ENCODE measurements at places on chromosomes 11 and 22.
A peak's percentile ranks its signal among the peaks of the same experiment; 100 is the strongest.

- no peak for DNase-seq
Measured at GRCh38 chr11:30573951-30574350, 12.2 kb downstream of the MPPED2 start.

DNA sequence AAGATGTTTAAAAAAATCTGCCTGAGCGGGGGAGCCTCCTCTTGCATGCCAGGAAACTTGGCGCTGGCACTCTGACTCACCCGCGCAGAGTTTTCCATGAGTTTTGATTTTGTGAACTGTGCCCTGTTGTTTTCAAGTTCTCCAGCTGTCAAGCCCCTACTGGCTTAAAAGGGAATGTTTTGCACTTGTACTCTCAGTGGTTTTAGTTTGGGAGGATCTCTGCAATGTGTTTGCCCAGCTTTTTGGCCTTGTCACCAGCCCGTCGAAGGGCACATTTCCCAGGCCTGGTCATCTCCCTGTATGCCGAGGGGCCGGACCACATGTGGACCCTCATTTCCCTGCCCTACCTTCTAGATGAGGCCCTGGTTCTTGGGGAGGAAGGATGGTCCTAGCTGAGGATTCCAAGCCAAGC lies 12.2 kb downstream of the MRGPRF start:
- no peak for DNase-seq

- peak; percentile 36 for DNase-seq
Measured at GRCh38 chr11:76380159-76380976, 564 bp downstream of the THAP12 start.

GRCh38 chr22:20595461-20595860 lies 88.1 kb downstream of the MED15 start:
- no peak for DNase-seq

DNA sequence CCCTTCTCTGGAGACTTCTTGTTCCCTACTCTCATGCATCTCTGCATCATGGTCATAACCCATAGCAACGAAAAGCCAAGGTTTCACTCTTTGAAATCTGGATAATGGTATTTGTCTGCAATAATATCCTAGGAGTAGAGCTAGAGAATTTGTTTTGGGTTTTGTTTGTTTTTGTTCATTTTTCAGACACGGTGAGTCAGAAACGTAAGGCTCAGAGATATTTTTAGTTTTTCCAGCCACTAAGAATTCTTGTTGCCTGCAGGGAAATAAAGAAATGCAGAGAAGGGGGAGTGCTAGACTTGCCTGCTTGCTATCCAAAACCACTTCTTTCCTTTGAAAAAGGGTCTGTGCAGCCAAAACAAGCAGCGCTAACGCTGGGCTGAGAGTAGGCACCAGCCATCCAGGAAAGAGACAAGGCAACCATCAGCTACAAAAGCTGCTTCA lies 26.0 kb downstream of the POU2AF3 start:
- no peak for DNase-seq

GRCh38 chr11:68113986-68114385 lies 7.2 kb downstream of the CHKA start:
- DNase-seq, result no peak

DNA sequence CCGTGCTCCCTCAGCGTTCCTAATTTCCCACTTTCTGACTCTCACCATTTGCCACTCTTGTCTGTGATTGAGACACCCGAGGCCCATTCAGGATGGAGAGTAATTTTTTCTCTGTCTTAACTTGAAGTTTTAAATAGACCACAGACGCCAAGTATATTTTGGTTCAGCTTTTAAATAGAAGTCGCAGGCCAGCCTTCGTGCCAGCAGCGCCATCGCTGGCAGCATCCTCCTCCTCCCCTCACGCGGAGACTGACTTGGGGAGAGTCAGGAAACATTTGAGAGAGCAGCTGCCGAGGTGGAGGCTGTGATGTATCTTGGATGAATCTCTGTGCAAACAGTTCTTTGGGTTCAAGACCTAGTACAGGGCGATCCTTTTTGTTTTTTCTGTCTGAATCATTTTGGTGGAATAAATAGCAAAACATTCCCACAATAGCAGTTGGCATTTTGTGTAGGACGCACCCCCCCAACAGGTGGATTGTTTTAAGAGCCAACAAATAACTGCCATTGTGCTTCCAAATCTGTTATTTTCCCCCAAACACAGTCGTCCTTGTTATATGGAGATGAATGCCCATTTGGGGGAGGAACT lies 889 bp upstream of the DMC1 start:
- no peak for DNase-seq

DNA sequence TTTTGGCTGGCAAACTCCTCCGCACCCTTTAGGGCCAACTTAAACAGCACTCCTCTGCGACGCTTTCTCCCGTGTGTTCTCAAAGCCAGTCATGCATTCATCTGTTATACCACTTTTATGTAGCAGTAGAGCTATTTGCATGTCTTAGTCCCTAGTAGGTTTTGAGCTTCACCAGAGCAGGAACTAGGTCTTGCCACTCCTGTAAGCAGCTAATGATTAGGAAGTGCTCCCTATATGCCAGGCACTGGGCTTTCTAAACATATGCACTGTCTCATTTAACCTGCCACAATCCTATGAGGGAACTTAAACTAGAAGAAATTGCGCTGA lies 180.8 kb downstream of the DBX1 start:
- no peak for DNase-seq

DNA sequence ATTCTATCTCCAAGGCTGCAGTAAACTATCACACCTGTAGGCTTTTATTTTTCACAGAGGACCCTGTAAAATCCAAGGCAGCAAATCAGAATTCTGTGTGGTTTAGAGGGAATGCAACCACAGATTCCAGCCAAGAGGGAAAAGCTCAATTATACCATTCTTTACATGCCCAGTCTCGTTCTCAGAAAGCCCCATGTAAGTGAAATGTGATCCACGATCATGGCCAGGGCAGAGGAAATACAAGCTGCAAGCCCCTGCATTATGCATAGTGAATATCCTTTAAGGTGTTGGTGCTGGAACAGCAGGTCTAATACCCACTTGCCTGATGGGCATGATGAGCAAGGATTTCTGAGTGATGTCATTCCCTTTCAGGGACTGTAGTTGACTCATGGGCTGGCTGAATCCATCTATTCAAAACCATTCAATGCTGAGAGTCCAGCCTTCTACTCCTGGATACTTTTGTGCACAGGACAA lies 198.7 kb upstream of the MTMR2 start:
- no peak for DNase-seq

DNA sequence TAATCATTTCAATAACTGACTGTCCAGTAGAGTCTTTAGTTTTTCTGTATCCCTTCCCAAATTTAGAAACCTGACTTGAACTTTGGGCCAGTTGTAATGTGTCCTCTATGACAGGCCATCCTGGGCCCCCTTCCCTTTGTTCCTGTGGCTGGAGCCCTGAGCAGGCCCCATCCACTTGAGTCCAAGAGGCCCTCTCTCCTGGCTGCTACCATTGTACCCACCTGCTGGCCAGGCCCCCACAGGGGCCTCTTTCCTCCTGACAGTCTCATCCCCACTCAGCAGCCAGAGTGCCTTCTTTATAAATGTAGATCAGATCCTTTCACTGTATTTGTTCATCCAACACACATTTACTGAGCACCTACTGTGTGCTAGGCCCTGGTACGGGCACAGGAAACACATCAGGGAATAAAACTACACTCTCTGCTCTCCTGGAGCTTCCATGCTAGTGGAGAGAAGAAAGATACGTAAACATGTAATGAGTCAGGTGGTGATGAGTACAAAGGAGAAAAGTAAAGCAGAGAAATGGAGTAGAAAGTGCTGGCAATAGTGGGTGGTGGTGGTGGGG lies 2.7 kb upstream of the LRP5 start:
- no peak for DNase-seq

DNA sequence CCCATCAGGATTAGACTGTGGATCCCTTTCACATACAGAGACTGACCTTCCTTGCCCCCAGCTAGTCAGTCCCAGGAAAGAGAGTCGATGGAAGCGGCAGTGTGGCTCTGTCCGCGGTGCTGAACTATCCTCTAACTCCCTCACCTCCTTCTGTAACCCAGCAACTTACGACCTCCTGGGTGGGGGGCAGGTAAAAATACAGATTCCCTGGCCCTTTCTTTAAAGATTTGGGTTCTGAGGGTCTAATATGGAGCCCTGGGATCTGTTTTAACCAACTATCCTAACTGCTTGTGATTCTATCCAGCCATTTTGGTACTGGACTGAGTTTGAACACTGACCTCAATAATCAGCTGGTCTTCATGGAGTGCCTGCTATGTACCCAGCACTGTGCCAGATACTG lies 23.2 kb downstream of the MFNG start:
- no peak for DNase-seq
